ENCODE measurements at places on chromosomes 1 and 21. TPM values are rescaled to one million over a fixed set of nuclear protein-coding genes. Genes with fewer than 3 reads are reported as not detected.

- no peak for DNase-seq
Measured at GRCh38 chr1:38152351-38153065, 105.9 kb upstream of the POU3F1 start.

The KIAA1614 gene
- 1.7 TPM for total RNA-seq

- DNase-seq: no peak
Measured at GRCh38 chr1:30412241-30413110, 310.9 kb downstream of the MATN1 start.

DNA sequence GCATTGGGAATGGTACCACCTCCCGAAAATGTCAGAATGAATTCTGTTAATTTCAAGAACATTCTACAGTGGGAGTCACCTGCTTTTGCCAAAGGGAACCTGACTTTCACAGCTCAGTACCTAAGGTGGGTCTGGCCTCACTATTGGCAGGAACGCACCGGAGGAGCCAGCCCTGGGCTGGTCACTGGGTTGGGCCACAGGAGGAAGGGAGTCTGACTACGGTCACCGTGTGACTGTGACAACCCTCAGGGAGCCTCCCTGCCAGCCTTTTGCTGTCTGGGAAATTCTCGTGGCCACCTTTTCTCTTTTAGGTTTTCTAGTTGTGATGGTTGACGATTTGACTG is 2.2 kb downstream of the IL10RB start:
- no peak for DNase-seq

- DNase-seq: peak; percentile 91
Measured at GRCh38 chr1:16187748-16188401, 24.6 kb downstream of the ARHGEF19 start.

Measured in foreskin keratinocyte (primary cell).